Stimulated activated CD8-positive, alpha-beta memory T cell treated with anti-CD3 and anti-CD28 coated beads, Interleukin-12 subunit alpha, Interleukin-12 subunit beta, amount 100 ng/mL, for 4 hours (primary cell): ENCODE measurements at places on chromosomes 5 and 9.
A peak's percentile ranks its signal among the peaks of the same experiment; 100 is the strongest.

DNA sequence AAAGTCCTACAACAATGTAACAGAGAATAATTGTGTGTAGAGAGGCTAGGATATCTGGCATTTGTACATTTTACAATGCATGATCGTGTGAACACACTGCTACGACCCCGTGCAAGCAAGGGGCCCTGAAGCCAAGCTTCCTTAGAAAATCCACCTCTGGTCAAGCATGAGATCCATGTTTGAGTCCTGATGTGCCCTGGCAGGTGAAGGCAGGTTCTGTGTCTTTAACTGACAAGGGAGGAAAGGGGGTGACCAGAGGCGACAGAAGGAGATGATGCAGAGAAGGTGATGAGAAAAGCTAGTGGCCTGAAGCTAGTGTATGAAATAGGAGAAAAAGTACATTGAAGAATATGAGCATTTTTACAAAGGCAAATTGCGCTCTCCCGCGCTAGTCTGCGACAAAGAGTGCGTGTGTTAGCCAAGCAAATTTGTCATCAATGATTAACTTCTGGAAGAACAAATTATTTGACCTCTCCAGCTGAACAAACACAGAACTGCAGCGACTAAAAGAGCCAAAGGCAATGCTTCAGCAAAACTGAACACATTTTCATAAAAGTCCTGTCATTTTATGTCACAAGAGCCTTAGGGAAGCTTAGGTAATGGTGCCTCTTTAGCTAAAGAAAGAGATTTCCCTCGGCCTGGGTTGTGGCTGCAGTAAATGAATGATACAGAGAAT is 101.7 kb upstream of the DAPK1 start:
- no peak for DNase-seq

GRCh38 chr9:35658968-35659220 is 802 bp downstream of the CCDC107 start:
- DNase-seq, result no peak

- DNase-seq, result no peak
These were observed 313.2 kb downstream of the MLLT3 start for GRCh38 chr9:20309124-20309523.

DNA sequence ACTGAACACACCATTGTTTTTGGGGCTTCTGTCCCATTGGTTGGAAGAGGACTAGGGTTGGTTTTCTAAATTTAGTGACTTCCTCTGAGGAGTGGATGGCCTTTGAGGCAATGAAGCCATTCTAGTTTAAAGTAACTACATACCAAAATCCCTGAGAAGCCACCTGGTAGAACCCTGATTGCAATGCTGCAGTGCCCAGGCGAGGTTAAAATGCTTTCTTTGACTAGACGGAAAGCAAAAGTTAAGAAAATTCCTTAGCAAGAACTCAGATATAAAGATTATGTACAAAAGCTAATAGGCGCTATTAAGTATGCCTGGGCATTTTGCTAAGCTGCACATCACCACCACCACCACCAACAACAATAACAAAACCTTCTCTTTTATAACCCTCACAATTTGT is 20.6 kb downstream of the GLRX start:
- no peak for DNase-seq

DNA sequence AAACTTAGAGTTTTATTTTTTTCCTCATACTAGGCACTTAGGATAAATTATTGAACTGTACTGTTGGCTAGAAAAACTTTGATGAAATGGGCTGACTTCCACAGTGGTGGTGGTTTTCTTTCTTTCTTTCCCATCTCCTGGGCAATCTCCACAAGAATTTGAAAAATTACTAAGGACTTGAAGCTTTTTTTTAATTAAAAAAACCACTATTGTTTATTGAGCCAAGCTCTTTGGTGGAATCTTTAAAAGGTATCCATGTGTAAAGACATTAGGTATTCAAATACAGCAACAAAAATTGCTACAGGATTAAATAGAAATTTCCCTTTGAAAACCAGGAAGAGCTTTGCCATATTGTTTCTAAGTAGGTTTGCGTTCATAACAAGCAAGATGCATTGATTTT is 14.1 kb downstream of the MARCHF6 start:
- no peak for DNase-seq

GRCh38 chr9:128992995-128993394 is 35.1 kb downstream of the SH3GLB2 start:
- no peak for DNase-seq

DNA sequence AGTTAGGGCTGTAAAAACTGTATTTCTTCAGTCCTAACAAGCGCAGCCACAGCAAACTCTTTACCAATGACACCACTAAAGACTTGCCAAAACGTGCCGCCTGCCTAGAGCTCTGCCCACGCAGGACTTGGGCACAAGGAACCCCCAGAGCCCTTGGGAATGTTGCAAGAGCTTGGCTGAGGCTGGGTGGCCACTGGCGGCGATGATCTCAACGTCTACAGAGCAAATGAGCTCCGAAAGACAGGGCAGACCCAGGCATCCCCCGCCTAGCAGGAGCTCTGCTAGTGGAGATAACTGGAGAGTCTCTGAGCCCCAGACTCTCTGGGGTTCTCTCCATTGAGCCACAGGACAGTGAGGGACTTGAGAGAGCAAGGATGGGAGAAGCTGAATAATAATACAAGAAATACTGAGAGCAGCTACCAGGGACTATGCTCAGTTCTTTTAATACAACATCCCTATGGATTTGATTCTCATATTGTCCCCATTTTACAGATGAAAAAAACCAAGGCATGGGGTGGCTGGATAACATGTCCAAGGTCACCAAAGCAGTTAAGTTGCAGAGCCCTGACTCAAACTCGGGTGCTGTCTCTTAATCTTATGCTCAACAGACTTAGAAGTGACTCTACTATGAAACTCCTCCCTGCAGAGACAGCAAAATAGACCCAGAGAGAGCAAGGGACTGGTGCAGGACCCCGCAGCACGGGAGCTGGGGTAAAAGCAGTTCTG is 32.5 kb downstream of the SHB start:
- no peak for DNase-seq

- no peak for DNase-seq
These were observed 62.9 kb downstream of the MAMDC2 start for GRCh38 chr9:70106571-70106970.

- no peak for DNase-seq
These were observed 75.9 kb upstream of the NR3C1 start for GRCh38 chr5:143479394-143479793.

GRCh38 chr5:145283141-145283810 is 551.9 kb downstream of the PRELID2 start:
- no peak for DNase-seq

DNA sequence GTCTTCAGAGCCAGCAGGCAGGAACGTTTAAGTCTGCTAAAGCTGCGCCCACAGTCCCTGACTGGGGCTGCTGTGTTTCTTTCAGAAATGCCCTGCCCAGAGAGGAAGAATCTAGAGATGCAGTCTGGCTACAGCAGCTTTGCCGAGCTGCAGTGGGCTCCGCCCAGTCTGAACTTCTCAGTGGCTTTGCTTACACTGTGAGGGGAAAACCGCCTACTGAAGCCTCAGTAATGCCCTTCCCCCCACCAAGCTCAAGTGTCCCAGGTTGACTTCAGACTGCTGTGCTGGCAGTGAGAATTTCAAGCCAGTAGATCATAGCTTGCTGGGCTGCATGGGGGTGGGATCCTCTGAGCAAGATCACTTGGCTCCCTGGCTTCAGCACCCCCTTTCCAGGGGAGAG is 78.4 kb downstream of the SREK1 start:
- no peak for DNase-seq

GRCh38 chr5:157148734-157149615 is 6.3 kb upstream of the MED7 start:
- DNase-seq, result peak; percentile 52

- no peak for DNase-seq
These were observed 36.6 kb upstream of the VCAN start for GRCh38 chr5:83434946-83435345.

- no peak for DNase-seq
These were observed 77.4 kb downstream of the ATPSCKMT start for GRCh38 chr5:10172247-10172646.

DNA sequence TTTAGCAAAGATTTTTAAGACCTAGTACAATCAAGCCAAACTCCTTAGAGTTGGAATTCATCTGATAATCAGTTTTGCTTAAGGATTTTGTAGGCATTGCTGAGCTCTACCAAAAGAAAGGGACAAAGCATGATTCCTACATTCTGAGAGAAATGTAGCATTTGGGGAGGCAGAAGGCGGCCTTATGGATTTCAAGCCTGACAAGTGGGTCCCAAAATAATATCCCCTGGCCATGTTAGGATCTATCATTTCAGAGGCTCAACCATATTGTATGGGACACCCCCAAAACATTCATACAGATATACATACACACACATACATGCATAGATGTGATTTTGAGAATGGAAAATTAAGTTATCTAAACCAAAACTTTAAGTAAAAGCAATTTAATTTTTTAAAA is 257.8 kb upstream of the VLDLR start:
- DNase-seq, result no peak

GRCh38 chr9:34555002-34555348 is 32.2 kb upstream of the ENHO start:
- no peak for DNase-seq

GRCh38 chr5:175652741-175653663 is 4.9 kb upstream of the HRH2 start:
- DNase-seq, result peak; percentile 42

DNA sequence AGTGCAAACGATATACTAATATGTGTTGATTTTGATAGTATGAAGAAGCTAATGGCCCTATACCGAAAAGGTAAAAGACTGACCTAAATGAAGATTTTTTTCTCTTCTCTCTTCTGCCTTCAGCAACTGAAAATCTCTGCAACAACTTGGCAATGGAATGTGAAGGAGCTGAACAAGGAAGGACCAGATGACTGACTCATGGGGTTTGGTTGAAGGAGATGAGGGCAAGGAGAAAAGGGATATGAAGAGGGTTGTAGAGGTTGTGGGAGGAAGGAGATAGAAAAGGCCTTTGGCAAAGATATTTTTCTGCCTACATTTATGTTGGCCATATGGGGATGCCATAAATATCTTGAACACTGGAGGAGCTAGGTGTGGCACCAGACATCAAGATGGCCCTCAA is 129.7 kb upstream of the CHD1 start:
- no peak for DNase-seq

- no peak for DNase-seq
These were observed 10.2 kb downstream of the RECK start for GRCh38 chr9:36046923-36047322.

GRCh38 chr9:20356403-20357036 is 265.8 kb downstream of the MLLT3 start:
- DNase-seq, result no peak

DNA sequence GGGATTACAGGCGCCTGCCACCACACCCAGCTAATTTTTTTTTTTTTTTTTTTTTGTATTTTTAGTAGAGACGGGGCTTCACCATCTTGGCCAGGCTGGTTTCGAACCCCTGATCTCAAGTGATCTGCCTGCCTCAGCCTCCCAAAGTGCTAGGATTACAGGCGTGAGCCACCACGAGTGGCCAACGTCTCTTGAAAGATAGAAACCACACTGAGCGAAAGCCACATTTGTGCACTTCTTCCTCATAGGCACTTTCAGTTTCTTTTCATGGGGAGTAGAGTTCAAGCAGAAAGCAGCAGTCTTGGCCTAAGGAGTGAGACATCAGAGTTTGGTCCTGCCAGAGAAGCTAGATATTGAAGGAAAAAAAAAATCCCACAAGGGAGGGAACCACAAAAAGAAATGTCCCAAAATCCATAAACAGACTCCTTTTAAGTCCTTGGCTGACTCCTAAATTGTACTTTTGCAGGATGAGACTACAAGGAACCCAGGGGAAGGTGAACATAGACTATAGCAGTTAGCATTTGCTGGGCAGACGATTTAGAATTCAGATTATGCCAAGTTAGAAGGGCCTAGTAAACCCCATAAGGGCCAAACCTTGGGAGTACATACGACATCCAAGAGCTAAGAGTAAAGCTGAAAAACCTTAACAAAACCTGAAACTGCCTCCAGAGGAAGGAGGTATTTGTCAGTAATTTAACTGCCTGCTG is 43.9 kb upstream of the GLIPR2 start:
- no peak for DNase-seq

DNA sequence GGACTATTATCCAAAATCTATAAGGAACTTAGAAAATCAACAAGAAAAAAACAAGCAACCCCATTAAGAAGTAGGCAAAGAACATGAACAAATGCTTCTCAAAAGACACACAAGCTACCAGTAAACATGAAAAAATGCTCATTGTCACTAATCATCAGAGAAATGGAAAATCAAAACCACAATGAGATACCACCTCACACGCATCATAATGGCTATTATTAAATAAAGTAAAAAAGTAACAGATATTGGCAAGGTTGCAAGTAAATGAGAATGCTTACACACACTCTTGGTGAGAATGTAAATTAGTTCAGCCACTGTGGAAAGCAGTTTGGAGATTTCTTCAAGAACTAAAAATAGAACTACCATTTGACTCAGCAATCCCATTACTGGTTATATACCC is 167.0 kb upstream of the DMRTA1 start:
- DNase-seq, result no peak

- no peak for DNase-seq
These were observed 20.1 kb upstream of the SARDH start for GRCh38 chr9:133758228-133758627.

DNA sequence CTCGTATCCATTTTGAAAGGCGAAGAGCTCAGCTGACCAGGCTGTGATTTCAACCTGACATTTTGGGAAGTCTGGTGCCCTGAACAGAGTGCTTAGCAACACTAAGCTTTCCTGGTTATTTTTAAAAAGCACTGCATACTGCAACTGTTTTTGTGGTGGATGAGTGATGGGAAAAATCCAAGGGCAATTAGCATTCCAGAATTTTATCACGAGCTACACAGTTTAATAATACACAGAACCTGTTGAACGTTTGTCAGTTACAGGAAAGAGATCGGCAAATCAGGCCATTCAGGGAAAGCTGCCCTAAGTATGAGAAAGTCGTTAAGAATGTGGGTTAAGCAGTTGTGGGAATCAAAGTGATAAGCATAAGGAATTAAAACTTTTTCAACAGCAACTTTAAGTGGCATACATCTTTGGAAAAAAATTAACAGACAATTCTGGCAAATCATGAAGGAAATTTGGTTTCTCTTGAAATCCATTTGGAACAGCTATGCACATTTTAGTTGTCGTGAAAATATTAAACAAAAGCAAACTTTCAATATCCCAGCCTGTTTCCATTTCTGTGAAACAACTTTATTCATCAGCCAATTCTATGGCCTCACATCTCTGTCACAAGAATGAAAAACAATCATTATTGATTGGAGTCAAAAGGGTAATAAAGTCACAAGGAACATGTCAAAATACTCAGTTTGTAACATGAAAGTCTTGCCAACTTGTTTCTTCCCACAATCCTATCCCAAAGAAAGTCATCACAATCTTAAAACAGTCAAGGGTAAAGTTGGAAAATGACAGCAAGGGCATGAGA is 25.7 kb downstream of the PUM3 start:
- DNase-seq, result no peak

GRCh38 chr9:109551651-109552050 is 53.5 kb upstream of the PTPN3 start:
- DNase-seq, result no peak

GRCh38 chr9:114722081-114722621 is 40.2 kb upstream of the TEX48 start:
- DNase-seq, result no peak

GRCh38 chr9:90838098-90838497 is 36.5 kb downstream of the SYK start:
- DNase-seq, result no peak
